Activated CD8-positive, alpha-beta memory T cell treated with anti-CD3 and anti-CD28 coated beads, Interleukin-2, amount 10 ng/mL, durations not matched to agents 7 days and 5 days (primary cell): ENCODE measurements at places on chromosomes 12 and 14. TPM values are rescaled to one million over a fixed set of nuclear protein-coding genes. Genes with fewer than 3 reads are reported as not detected.

ITGB7 gene
- 729 TPM for total RNA-seq

TBX3 gene
- total RNA-seq = not detected

CCDC177 gene
- total RNA-seq = not detected

MOAP1 gene
- 18.2 TPM for total RNA-seq

VPS29 gene
- 132 TPM for total RNA-seq

TSHR gene
- 0.73 TPM for total RNA-seq

RACGAP1 gene
- total RNA-seq = 180 TPM

APEX1 gene
- total RNA-seq = 179 TPM

CLEC1A gene
- not detected for total RNA-seq

PTCSC3 gene
- total RNA-seq = not detected

COX8C gene
- not detected for total RNA-seq
